Posterior cingulate gyrus (tissue), 11 donors: ENCODE measurements at places on chromosomes 7 and 10.

- no peak for DNase-seq
Measured at GRCh38 chr7:44969049-44969700, 9.6 kb downstream of the MYO1G start.

GRCh38 chr10:91024541-91024940 lies 103.7 kb upstream of the ANKRD1 start:
- DNase-seq = no peak

DNA sequence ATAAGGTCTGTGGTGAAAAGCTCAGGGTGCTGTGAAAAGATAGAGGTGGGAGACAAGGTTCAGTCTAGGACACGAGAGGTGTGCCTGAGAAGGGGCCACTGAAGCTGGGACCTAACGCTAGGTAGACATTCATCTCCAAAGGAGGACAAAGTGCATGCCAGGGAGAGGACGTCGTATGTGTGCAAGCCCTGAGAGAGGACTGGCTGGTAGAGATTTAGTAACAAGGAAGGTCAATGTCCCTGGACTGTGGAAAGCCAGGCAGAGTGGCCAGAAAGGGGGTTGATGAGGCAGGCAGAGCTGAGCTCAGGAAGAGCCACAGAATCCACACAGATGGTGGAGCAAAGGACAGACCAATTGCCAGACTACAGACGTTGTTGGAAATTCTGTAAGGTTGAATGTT lies 817.6 kb downstream of the CCSER2 start:
- DNase-seq = no peak

DNA sequence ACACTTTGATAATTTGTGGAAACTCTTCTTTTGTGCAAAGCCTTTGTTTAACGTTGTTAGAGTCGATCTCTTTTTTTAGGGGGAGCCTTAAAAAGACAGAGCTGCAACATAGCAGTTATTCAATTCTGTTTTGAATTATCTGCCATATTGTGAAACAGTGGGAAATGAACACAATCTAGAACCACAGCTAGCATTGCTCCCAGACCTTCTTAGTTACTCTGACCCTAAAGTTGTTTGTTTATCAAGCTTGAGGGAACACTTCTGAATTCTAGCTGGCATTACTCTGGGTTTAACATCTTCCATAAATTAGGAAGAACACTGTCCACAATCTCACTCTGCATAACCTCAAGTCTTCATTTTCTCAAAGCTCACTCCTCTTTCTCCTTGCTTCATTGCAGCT lies 217.7 kb downstream of the PRKG1 start:
- DNase-seq = no peak

GRCh38 chr7:108535257-108535656 lies 9.3 kb upstream of the PNPLA8 start:
- DNase-seq = no peak

- DNase-seq = no peak
Measured at GRCh38 chr10:93208717-93209464, 135.2 kb downstream of the CYP26A1 start.

- no peak for DNase-seq
Measured at GRCh38 chr7:51451751-51452476, 135.3 kb upstream of the COBL start.

DNA sequence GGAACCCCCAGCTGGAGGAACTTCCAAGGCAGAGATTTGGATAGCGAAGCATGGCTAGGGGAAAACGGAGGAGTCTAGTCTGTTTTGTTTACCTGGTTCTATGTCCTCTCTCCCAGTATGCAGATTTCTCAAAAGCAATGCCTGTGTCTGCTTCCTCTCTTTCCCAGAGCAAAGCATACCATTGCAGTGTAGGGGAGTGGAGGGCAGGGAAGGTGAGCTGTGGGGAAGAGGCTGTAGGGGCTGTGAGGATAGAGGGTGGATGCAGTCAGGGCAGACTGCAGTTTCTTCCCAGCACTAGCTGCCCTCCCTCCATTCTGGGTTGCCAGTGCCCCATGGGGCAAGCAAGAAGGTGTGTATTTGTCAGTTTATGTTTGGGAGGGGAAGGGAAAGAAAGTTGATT lies 16.9 kb upstream of the TSPAN14 start:
- DNase-seq = no peak

- no peak for DNase-seq
Measured at GRCh38 chr7:64873517-64873916, 29.6 kb upstream of the ZNF273 start.
